ENCODE measurements at places on chromosomes 13 and 19. TPM values are rescaled to one million over a fixed set of nuclear protein-coding genes. Genes with fewer than 3 reads are reported as not detected.

DNA sequence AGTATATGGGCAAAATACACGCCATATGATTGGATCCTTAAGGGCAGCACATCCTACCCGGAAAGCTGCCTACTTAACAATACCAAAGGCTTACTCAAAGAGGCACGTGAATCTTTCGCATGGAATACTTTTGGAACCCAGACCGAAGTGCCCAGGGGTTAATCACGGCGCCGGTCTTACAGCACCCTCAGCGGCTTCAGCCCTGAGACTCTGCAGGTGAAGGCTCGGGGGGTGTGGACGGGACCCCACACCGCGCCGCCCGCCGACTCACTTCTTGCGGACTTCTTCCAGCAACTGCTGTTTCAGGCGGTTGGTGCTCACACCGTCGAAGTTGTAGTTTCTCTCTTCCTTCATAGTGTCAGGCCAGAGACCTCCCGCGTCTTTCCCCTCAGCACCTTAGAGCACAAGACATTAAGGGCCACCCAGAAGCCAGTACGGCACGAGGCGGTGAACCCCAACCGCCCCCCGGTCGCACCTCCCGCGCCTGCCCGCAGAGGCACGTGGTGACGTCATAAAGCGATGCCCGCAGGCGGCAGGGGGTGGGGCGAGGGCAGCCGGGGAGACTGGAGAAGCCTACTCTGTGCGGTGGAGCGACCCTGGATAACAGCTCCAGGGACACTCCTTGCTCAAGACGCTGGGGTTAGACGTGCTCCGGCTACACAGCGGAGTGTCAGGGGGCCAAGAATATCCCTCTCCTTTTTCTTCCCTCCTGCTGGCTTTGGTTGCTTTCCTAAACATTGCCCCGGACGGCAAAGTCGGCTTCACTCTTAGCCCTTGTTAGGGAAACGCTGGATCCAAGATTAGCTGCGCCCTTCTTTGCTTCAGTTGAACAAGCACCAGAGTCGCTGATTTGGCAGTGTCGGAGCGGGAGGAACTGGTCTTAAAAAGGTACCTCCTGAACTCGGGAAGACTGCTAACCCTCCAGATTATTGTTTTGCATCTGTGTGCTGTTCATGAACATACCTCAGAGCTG, at the start of gene CCDC169:
TSS of gene CCDC169 (minus strand) at position 449 of the 973 bp plus-strand sequence. CDS start at position 354, 95 bp downstream.
- peak; percentile 91 for DNase-seq

DNA sequence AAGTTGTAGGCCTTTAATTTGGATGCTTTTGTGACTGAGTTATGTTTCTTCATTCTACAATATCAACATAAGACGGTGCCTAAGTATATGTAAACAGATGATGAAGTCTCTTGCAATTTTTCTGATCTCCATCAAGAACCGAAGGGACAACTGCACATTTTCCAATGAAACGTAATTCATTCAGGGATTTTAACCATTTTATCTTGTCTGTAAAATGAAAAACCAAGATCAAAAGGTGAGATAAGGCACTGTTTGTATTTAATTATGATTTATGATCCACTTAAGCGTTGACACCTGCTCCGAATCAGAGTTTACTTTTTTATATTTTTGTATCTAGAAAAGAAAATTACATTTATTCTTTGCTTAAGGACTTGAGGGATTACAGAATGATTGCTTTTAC, 556.8 kb upstream of the ARGLU1 start:
- DNase-seq = no peak

DNA sequence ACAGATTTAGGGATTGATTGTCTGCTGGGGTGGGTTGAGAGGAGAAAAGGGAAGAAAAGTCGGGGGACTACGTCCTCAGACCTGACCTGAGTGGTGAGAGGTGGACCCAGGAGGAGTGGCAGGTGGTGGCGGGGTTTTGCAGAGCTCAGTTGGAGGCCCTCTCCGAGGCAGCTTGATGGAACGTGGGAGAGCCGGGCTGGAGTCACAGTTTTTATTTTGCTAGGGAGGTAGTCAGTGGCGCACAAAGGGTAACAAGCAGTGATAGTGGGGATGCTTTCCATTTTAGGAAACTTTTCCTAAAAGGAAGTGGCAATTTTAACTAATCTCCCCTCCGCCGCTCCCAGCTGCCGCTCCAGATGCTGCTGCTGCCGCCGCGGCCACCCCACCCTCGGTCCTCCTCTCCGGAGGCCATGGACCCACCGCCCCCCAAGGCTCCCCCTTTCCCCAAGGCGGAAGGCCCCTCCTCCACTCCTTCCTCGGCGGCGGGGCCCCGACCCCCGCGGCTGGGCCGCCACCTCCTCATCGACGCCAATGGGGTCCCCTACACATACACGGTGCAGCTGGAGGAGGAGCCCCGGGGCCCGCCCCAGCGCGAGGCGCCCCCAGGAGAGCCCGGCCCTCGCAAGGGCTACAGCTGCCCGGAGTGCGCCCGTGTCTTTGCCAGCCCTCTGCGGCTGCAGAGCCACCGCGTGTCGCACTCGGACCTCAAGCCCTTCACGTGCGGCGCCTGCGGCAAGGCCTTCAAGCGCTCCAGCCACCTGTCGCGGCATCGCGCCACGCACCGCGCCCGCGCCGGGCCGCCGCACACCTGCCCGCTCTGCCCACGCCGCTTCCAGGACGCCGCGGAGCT, 1.1 kb upstream of the ZNF581 start:
- no peak for DNase-seq

The MBD3L2 gene
- total RNA-seq = not detected

GRCh38 chr19:33085570-33086128, 4.7 kb downstream of the GPATCH1 start:
- DNase-seq = no peak
